ENCODE measurements at places on chromosomes 2 and 18.

DNA sequence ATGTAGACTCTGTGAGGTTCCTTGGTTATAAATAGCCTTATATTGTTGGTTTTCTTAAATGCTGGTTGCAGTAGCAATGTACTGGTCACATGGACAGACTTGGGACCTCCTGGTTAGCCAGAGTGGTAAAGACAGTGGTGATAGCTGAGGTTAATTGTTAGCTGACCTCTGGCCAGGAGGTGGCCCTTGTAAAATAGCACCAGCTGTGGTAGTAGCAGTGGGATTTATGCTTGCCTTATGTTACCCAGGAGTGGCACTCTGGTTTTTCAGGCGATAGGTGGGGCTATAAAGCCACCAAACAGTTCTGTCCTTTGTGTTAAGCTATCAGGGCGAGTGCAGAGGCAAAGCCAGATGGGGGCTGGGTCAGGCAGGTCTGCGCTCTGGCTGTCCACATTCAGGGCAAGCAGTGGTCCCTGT, 94.8 kb upstream of the SRD5A2 start:
- no peak for DNase-seq

DNA sequence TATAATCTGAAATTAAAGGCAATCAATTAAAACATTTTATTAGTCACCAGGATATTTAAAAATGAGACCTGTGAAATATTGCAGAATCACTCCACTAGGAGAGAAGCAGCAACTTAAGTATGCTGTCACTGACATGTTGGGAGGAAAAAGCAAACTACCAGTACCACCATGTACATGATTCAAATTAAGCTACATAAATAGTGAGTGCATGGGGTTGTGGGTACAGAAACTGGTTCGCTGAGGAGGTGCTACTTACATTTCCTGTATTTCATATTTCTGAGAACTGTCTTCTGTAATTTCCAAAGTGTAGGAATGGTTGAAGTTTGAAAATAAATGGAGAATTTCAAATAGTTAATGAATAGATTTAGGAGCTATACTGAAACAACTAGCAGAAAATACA, 7.9 kb upstream of the NR4A2 start:
- DNase-seq = no peak

- no peak for DNase-seq
Observed at GRCh38 chr18:34258176-34258575, 33.5 kb upstream of the NOL4 start.

- no peak for DNase-seq
Observed at GRCh38 chr2:170237572-170238120, 59.7 kb downstream of the MYO3B start.

DNA sequence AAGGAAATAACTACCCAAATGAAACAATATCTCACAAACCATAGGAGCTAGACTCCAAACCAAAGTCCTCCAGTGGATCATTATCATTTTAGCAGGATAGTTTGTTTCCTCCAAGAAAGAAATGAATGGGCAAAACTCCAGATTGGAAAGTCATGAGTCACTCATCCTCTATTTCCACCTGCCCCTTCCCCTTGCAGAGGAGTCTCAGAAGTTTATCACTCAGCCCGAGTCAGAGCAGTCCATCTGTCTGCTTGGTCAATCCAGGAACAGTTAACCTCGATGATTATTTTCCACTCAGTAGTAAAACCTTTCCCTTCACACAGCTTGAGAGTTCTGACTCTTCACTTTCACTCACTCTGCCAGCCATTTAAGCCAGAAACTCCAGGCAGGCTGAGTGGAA, 462.2 kb downstream of the BCL11A start:
- DNase-seq = no peak

- DNase-seq = no peak
Observed at GRCh38 chr18:43893001-43893637, 615.8 kb upstream of the SYT4 start.

DNA sequence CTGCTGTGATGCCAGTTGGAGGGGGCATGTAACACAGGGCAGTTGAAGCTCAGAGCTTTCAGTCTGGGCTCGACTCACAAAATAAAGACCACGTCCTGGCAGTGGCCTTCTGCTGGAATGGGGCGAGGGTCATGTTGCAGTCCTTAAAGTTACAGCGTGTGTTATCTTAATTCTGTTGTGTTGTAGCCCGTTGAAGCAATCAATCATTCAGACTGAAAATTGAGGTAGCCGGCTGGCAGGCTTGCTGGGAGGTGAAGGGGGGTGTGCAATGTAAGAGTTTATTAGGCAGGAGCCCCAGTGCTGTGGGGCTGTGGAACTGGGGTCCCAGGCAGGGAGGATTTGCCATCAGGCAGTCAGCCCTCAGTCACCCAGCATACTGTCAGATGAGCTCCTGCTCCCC, 136.9 kb upstream of the EPAS1 start:
- DNase-seq = no peak
